ENCODE measurements at places on chromosomes 5 and 9.

- no peak for DNase-seq
Measured at GRCh38 chr5:171131497-171131896, 177.6 kb upstream of the TLX3 start.

DNA sequence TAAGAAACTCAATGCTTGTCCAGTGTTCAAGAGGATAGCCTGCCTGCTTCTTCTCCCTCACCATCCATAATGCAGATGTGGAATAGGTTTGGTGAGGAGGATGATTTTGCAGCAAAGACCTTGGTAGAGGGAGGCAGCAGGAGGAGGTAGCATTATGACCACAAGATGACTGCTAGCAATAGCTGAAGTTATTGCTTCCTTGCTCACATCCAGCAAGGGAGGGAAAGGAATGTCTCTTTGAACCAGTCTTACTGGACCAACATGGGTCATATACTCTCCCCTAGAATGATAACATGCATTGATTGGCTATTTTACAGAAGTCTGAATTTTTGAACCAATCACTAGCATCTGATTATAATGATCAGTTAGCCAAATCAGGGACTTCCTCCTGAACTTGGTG, 607.6 kb downstream of the EBF1 start:
- DNase-seq, result no peak

GRCh38 chr5:55502759-55503158, 32.0 kb downstream of the PLPP1 start:
- no peak for DNase-seq

- DNase-seq, result no peak
Measured at GRCh38 chr5:145806923-145807322, 28.2 kb downstream of the PRELID2 start.

DNA sequence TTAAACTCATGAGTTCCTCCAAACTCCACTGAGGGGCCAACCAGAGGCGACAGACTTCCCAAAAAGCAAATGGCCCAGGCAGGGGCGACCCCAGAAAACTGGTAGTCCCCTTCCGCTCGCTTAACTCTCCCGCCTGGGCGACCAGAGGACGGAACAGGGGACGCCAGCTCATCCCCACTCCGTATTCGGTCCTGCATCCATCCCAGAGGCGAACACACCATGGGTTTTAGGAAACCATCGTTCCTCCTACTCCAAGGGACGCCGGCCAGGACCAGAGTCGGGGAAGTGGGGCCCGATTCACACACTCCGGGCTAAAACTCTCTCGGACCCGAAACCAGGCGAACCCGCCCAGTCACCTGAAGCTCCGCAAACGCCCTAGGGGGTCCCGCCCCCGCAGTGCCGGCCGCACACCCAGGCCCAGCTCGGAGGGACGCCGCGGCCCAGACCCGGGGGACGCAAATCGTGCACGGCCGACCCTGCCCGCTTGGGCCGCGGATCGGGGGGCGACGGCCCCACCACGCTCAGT, 478 bp downstream of the TEX10 start:
- no peak for DNase-seq

GRCh38 chr5:43523662-43524072, 8.7 kb upstream of the C5orf34 start:
- no peak for DNase-seq

GRCh38 chr5:39501397-39501796, 76.6 kb upstream of the DAB2 start:
- DNase-seq, result no peak

DNA sequence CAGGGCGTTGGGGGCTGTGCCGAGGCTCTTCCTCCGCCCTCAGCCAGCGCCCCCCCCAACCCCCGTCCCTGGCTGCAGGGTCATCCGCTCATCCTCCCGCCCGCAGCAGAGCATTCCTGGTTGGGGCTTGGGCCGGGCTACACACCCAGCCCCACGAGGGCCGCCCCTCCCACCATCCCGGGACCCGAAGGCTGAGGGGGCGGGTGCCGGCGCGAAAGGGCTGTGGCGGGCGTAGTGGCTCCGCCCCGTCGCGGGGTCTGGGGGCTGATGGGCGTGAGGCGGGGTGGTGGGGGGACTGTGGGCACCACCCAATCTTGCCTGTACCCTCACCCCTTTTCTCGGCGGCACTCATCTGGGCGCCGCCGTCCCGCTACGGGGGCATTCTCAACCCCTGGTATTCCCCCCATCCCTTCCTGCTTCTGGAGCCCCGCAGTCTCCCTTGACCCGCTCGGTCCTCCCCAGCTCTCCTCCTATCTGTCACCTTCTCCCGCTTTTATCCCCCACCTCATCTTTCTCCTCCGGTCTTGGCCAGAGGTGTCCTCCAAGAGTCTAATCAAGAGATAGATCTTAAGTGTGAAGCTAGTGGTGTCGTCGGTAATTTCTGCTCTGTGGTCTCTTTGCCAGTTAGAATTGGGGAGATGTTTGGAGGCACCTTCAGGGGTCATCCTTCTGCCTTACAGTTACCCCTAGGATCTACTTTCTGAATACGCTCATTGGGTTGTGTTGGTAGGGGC, 1.6 kb downstream of the FER start:
- no peak for DNase-seq

DNA sequence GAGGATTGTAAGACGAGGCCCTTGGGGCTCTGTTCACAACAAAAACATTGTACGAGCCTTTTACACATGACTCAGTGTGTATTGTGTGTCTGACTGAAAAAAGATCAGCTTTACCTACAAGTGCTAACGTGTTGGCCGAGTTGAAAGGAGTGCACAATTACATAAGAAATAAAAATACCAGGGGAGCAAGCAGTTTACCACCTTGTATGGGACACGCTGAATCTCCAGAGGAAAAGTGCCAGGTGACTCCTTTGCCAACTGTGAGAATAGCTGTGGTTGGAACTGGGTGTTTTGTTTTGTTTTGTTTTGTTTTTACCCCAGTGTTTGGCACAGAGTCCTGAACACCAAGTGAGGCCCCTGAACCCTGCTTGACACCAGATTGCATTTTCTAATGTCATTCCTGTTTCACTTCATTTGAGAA, 32.8 kb upstream of the ZSWIM6 start:
- no peak for DNase-seq

- no peak for DNase-seq
Measured at GRCh38 chr5:131272724-131273123, 8.9 kb downstream of the CDC42SE2 start.

GRCh38 chr9:38026840-38027527, 42.0 kb downstream of the SHB start:
- no peak for DNase-seq

GRCh38 chr5:169970339-169970738, 10.0 kb downstream of the INSYN2B start:
- no peak for DNase-seq

GRCh38 chr9:137441289-137441934, at the start of gene ENTPD8:
TSS of gene ENTPD8 (minus strand) at chr9:137441357. CDS start at chr9:137438285, 3,072 bp downstream.
- DNase-seq, result peak; percentile 98

GRCh38 chr9:138033950-138034349, 156.4 kb downstream of the CACNA1B start:
- DNase-seq, result no peak

DNA sequence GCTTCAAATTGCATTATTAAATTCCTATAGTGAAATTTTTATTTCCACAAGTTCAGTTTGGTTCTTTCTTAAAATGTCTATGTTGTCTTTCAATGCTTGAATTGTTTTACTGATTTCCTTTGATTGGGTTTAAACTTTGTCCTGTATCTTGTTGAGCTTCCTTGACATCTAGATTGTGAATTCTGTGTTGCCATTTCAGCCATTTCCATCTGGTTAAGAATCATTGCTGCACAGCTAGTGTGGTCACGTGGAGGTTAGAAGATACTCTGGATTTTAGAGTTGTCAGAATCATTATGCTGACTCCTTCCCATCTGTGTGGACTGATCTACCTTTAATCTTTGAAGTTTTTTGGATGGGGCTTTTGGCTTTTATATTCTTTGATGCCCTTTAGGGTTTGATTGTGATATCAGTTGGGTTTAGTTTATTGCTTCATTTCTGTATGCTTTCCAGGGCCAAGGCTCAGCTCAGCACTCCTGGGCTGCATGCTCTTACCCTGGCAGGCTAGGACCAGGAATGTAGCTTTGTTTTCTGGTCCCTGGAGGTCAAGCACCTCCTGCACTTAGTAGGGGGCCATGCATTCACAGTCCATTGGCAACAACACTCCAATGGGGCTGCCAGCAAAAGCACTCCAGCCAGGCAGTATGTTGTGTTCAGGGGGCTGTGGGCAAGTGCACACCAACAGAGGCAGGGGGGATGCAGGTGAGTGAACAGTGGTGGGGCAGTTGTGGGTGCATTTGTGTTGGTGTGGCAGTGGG, 141.4 kb downstream of the PRR16 start:
- DNase-seq, result no peak

DNA sequence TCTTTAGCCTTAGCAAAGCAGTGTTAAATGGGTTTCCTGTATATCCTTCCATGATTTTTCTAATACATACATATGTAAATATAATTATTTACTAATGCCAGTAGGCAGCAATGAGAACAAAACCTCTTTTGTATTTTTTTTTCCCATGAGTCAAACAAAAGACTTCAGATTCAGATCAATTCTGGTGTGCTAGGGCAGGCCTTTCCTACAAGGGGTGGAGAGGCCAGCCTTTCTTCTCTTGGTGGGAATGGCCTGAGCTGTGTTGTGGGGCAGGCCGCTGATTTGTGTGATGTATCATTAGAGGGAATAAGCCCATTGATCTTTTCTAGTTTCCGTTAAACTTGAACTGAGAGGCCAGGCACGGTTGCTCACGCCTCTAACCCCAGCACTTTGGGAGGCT, 115.5 kb upstream of the DMRT1 start:
- no peak for DNase-seq

GRCh38 chr5:102767862-102768261, 12.8 kb downstream of the PAM start:
- DNase-seq, result no peak

DNA sequence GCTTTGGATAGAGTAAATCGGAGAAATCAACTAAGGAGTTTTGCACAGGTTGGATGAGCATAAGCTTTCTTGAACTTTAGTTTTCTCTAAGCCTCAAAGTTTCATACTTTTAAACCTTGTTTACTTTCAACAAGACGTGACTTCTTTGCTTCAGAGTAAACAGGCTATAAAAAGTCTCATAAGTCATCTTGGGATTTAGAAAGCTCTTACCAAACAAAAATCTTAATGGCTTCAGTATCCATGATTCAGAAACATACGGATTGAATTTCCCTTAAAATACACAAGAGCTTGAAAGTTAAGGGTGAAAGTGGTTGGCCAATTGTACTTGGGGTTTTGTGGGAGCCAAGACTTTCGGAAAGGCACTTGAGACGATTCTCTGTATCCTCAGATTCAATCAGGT, 270.9 kb upstream of the ANKH start:
- no peak for DNase-seq

DNA sequence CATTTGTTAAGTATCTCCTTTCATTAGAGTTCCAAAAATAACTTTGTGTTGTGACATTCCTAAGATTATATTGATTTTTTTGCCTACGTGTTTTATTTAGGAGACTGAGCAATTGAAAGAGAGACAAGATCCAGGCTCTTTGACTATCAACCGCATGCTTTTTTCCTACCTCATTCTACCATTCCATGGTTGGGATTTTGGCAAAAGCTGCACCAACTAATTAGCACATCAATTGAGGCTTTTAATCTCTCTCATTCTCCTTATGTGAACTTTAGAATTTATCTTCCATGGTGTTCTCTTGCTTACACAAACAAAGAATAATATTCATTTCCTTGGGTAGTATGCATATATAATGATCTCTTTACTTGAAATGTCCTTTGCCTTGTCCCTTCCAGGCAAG, 338.7 kb upstream of the SMC2 start:
- no peak for DNase-seq

DNA sequence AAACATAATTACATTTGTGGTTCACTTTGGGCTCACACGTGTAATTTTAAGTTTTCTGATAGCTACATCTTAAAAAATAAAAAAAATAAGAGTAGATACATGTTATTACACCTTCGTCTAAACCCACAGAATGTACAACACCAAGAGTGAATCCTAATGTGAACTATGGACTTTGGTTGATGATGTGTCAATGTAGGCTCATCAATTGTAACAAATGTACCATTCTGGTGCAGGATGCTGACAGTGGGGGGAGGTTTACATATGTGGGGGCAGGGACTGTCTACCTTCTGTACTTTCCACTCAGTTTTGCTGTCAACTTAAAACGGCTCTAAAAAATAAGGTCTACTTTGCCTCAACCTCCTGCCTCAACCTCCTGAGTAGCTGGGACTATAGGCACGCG, 2.5 kb upstream of the RECK start:
- no peak for DNase-seq

DNA sequence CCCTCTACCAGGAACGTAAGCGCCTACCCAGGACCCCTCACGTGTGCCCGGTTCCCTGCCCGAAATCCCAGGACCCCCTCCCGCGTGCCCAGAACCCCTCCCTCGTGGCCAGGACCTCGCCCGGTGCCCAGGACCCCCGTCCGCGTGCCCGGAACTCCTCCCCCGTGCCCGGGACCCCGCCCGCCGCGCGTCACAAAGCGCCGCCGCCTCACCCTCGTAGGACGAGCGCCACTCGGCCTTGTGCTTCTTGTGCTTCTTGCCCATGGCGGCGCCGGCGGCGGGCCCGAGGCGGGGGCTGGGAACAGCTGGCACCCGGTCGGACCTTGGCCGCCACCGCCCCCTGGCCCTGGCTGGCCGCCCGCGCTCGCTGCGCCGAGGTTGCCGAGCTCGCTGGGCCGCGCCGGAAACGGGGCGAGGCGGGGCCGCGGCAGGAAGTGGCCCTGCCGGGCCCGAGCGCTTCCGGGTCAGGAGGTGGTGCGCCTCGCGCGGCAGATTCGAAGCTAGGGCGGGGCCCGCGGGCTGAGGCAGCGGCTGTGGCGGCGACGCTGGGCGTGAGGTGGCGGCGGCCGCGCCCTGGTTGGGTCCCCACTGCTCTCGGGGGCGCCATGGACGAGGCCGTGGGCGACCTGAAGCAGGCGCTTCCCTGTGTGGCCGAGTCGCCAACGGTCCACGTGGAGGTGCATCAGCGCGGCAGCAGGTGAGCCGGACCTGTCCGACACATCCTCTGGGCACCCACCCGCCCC, at the start of the genes BRD9 and TRIP13:
Gene BRD9, minus strand, starts transcription at position 408 of the 743 bp plus-strand sequence. Its CDS starts 144 bp downstream, at position 264.
Gene TRIP13, plus strand, starts transcription at position 491 of the 743 bp plus-strand sequence. Its CDS starts 115 bp downstream, at position 606.
- peak; percentile 100 for DNase-seq

GRCh38 chr9:88922091-88922490, 69.2 kb upstream of the S1PR3 start:
- DNase-seq, result no peak

DNA sequence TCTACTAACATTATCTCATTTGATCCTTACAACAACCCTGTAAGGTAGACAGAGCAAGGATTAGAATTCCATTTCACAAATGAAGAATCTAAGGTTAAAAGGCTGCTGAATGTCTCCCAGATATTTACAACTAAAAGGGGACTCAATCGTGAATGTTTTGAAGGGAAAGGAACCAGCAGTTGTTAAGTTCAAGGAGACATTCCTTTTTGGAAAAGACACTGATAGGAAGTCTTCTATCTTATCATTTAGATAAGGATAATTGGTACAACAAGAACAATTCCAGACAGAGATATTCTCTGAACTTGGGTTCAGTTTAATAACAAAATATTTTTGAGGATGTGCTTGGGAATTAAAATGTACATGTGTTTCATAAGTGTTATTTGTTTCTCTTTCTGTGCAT, 37.5 kb upstream of the CER1 start:
- no peak for DNase-seq

DNA sequence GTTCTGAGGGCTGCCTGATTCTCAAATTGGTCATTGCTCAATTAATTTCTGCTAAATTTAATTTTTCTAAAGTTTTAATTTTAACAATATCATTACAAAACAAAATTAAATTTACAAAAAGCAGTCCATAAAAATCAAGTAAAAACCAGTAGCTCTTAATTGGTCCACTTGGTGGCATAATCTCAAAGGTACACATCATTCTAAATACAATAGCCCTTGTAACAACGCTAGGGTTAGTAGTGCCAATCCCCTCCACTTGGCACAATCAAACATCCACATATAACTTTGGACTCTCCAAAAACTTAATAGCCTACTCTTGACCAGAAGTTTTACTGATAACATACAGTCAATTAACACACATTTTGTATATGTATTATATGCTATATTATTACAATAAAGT, 1.9 kb upstream of the NDUFB6 start:
- DNase-seq, result no peak
